ENCODE measurements at places on chromosomes 3 and 15. TPM values are rescaled to one million over a fixed set of nuclear protein-coding genes. Genes with fewer than 3 reads are reported as not detected.

GRCh38 chr3:119033393-119034255 lies 1.0 kb downstream of the IGSF11 start:
- DNase-seq = no peak

DNA sequence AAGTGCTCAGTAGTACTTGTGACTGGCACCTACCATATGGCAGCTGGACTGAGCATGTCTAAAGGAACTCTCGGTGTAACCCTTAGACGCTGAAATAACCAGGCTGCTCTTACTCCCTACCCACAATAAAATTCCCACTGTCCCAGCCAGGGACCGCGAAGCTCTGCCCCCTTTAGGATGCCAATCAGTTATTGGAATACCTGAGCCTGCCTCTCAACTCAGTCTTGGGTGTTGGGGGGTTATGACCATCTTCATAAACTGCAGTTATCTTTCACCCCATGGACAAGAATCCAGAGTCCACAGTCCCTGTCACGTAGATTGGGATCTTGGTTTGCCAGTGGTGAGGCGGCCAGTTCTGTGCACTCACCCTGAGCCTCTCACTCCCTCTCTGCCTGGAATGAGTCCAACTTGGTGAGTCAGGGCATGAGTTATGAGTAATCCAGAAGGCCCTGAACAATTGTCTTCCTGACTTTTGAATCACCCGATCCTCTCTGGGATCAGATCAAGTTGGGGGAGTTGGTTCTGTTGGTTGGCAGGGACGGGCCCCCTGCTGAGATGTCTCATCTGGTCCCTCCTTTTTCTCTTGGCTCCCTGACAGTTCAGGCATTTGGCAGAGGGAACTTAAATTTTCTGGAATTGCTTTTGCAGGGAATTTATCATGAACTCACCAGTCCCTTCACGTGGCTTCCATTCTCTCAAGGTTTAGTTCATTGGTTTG lies 120.1 kb upstream of the UBE2E1 start:
- peak; percentile 94 for DNase-seq

Gene ACKR4
- 9.5 TPM for total RNA-seq

Gene ANKUB1
- not detected for total RNA-seq

- DNase-seq = no peak
Observed at GRCh38 chr15:65329984-65330735, 25.7 kb downstream of the RNU5B-1 start.

Gene PP2D1
- not detected for total RNA-seq

Gene NME9
- not detected for total RNA-seq

Gene PCOLCE2
- under 0.01 TPM for total RNA-seq

GRCh38 chr3:23387286-23387918 lies 184.3 kb downstream of the UBE2E2 start:
- no peak for DNase-seq

DNA sequence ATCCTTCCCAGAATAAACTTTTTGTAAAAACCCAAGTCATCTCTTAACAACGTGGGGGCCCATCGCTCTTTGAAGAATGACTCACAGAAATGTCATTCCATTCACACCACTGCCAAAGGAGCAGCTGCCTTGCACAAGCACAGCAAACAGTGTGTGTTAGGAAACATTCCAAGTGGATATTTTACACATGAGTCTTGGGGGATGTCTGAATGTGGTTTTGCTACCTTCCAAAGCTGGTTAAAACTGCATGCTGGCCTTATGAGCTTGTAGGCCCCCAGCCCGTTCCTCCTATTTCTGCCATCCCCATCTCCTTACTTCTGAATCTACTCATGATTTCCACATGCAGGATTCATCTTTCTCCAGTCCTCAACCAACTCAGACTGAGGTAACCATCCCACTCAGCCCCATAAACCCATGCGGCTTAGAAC lies 130.8 kb downstream of the CPNE4 start:
- peak; percentile 86 for DNase-seq

DNA sequence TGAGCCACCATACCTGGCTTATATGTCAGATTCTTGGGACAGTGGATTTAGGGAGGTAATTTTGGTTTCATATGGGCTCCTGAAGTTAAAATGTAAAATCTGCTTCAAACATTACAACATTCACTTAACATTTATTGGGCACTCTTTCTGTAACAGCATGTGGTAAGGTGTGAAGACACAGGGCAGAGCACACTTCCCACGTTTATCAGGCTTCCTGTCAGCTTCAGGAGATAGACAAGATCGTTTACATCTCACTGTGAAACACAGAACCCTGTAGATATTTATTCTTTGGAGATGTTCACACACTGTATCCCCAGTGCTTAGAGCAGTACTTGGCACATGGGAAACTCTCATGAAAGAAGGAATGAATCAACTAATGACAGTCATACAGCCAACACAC lies 426.0 kb upstream of the RARB start:
- no peak for DNase-seq

DNA sequence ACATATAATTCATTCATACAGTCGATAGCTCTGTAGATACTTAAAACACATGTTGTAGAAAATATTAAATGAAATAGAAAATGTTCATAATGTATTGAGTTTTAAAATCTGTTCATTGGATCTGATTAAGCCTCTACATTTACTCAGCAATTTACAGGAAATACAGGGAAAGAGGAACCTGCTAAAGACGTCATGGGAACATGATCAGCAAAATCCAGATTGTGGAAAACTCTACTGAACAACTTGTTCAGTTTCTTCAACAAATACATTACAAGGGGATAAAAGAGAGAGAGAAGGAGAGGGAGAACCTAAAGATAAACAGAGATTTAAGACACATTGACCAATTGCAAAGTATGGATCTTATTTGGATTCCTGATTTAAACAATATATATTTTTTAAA lies 46.7 kb downstream of the KLHL6 start:
- no peak for DNase-seq

GRCh38 chr3:53516339-53516738 lies 21.9 kb downstream of the CACNA1D start:
- no peak for DNase-seq

- no peak for DNase-seq
Observed at GRCh38 chr3:3178498-3179328, 778 bp downstream of the CRBN start.

DNA sequence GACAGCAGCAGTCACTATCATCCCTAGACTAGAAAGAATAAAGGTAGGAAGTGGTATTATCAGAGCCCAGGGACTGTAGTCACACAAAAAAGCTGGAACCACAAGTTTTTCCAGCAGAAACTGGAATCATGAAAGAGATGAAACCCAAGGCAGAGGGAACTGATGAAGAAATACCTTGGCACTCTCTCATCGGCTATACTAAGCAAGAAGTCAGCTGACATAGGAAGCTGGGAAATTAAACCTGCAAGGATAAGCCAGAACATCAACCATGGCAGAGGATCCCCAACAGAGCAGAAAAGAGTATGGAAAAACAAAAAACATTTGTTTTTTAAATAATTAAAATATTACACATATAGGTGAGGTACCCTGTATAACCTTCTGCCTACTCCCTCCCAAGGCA lies 86.5 kb downstream of the AQR start:
- DNase-seq = no peak

- DNase-seq = no peak
Observed at GRCh38 chr15:41936649-41937567, 35.4 kb downstream of the EHD4 start.

Gene DZIP1L
- 51.5 TPM for total RNA-seq

Gene SCAMP5
- 0.43 TPM for total RNA-seq

DNA sequence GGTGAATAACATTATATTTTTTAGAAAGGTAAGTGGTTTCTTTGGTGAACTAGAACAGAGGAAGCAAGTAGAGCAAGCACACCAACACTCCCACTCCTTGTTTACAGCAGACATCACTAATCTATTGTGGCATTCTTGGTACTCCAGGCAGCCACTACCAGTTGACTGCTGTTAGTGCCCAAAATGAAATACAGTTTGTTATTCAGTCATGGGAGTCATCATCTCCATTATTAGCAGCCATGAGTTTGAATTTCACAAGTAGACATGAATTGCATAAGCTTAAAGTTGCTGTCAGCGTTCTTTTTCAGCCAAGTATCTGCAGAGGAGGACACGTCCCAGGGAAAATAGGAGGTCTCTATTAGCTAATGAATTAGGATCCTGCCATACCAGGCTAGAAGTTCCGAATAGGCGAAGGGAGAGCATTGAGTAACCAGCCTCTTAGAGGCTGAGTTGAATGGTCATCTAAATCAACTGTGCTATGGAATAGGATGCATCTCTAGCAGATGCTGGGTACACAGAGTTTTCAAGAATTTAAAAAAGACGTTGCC lies 252.7 kb upstream of the ICE2 start:
- DNase-seq = peak; percentile 15

GRCh38 chr3:7695049-7695448 lies 806.6 kb upstream of the LMCD1 start:
- no peak for DNase-seq

DNA sequence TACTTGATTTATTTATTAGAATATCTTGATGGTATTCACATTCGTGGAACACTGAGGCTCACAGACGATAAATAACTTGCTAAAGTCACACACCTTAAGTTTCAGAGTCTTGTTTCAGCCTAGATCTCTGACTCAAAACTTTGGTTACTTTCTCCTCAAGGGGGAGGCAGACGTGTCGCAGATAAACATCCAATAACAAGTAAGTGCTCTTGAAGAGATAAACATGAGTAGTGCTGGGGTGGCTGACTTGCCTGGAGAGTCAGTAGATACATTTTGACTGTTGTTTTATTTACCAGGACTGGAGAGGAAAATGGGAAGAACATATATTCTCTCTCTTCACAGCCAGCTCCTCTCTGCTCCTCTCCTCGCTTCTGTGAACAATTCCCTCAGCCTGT lies 31.3 kb downstream of the FBXO45 start:
- no peak for DNase-seq

Gene B3GNT5
- total RNA-seq = 3.2 TPM
